ENCODE measurements at places on chromosomes 1 and 21. TPM values are rescaled to one million over a fixed set of nuclear protein-coding genes. Genes with fewer than 3 reads are reported as not detected.

OR2W3 gene
- not detected for total RNA-seq

CFAP126 gene
- not detected for total RNA-seq

DNA sequence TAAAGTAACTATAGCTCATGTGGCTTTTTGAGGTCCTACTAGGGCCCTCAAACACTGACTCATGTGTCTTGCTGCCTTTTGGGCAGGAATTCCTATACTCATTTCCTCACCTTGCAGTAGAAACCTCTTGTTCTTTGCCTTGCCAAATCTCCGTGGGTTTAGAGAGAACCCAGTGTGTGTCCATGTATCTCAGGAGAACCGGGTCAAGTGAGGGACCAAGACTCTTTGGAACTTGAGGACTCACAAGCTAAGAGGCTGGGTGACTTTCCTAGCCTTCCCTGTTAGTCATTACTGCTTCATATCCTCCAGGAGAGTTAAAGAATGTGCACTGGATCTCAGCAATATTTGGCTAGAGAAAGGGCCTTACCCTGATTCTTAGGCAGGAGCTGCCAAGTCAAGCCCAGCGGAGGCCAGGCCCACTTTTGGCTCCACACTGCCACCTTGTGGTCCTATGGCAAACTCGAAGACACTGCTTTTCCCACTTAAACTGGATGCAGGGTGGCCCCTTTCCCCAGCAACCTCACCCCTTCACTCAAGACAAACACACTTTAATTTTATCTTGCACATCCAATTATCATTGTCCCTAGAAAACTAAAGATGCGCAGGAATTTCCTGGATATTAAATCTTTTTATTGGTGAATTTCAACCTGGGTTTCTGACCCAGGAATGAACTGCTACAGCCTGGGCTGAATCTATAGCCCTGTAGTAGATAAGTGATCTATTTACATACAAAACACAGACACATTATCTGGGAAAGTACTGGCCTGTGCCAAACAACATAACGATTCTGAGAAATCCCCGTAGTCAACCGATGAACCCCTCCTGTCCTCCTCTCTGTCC is 10.6 kb downstream of the AVPR1B start:
- H3K4me1 ChIP-seq, result no peaks in the 10 kb centered on the region
- H3K27ac ChIP-seq, result no peak overlapping the region
- DNase-seq, result peak; percentile 63
- H3K27me3 ChIP-seq, result peaks cover 5% of the 10 kb centered on the region
- H3K36me3 ChIP-seq, result no peaks in the 10 kb centered on the region

GRCh38 chr1:150302338-150302737 is 8.7 kb downstream of the MRPS21 start:
- no peak overlapping the region for H3K4me3 ChIP-seq
- no peaks in the 10 kb centered on the region for H3K27me3 ChIP-seq
- peaks cover 29% of the 10 kb centered on the region for H3K36me3 ChIP-seq
- no peak overlapping the region for H3K27ac ChIP-seq

DNA sequence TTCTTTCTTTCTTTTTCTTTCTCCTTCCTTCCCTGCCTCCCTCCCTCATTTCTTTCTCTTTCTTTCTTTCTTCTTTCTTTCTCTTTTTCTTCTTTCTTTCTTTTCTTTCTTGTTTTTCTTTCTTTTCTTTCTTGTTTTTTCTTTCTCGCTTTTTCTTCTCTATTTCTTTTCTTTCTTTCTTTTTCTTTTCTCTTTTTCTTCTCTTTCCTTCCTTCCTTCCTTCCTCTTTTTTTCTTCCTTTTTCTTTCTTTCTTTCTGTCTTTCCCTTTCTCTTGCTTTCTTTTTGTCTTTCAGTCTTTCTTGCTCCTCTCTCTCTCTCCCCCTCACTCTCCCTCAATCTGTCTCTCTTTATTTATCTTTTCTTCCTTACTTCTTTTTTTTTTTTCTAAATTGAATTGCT is 472.0 kb upstream of the CHRM3 start:
- no peak overlapping the region for H3K4me3 ChIP-seq
- DNase-seq, result no peak
- no peaks in the 10 kb centered on the region for H3K36me3 ChIP-seq
- H3K4me1 ChIP-seq, result no peaks in the 10 kb centered on the region
- H3K27me3 ChIP-seq, result no peaks in the 10 kb centered on the region

GRCh38 chr1:205523891-205524793 is 19.7 kb downstream of the CDK18 start:
- H3K27me3 ChIP-seq, result peaks cover 24% of the 10 kb centered on the region
- DNase-seq, result peak; percentile 83
- H3K36me3 ChIP-seq, result no peaks in the 10 kb centered on the region
- no peaks in the 10 kb centered on the region for H3K4me1 ChIP-seq
- H3K27ac ChIP-seq, result no peak overlapping the region

DNA sequence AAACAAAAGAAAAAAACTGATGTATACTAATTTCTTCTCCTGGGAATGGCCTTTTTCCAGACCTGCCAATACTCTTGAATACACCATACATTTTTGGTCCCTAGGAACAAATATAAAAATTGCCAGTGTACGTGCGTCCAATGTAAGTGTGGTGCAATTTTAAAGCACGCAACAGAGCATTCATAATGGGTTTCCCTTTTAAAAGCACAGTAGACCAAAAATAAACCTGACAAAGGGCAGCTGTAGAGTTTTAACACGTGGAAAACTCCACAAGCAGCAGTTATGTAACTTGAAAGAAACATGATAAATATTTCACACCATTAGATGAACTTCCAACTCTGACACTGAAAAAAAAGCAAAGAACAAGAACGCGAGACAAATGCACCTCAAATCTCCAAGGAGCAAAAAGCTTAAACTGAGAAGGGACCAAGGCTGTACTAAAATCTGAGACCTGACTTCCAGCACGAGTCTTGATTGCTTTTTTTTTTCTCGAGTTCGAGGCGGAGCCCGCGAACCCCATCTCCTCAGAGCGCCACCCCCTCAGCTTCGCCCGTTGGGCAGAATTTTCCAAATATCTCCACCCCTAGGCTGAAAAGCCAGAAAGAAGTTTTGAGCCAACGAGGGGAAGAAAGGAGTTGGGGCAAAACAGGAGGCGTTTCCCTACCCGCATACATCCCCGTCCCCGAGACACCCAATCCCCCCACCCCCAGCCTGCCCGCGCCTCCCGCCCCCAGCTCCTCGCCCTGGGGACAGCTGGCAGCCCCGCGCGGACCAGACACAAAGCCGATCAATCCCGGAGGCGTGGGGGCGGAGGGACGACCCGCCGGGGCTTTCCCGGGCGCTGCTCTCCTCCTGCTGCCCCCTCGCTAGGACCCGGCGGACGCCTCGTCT is at the start of gene JAM2:
Gene JAM2 (plus strand): TSS at position 599 of the 891 bp plus-strand sequence. CDS start 564 bp downstream, outside the sequence.
- no peak within 1 kb of the TSS for H3K27ac ChIP-seq
- peaks cover 18% of the 10 kb centered on the region for H3K4me1 ChIP-seq
- H3K27me3 ChIP-seq, result no peaks in the 10 kb centered on the region
- H3K4me3 ChIP-seq, result peak within 1 kb of the TSS; percentile 64

DNA sequence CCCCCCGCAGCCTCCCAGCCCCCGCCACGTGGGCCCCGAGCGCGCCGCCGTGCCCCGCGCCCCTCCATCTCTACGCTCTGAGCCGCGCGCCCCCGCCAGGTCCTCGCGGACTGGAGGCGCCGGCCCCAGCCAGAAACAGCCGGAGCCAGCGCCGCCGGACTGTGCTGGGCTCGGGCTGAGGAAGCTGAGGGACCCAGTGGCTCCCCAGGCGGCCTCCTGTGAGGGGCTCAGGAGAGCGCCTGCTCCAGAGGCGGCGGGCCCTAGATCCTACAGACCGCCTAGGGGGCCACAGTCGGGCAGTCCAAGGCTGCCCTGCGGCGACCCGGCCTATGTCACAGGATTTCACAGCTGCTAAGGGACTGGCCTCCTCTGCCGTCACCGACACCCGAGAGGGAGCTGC is 82.1 kb downstream of the NENF start:
- no peaks in the 10 kb centered on the region for H3K36me3 ChIP-seq
- H3K4me1 ChIP-seq, result peaks cover 12% of the 10 kb centered on the region
- no peak for DNase-seq

All from T-cell (primary cell).